Myocyte (in vitro differentiated cells): ENCODE measurements at places on chromosomes 6 and 20.

DNA sequence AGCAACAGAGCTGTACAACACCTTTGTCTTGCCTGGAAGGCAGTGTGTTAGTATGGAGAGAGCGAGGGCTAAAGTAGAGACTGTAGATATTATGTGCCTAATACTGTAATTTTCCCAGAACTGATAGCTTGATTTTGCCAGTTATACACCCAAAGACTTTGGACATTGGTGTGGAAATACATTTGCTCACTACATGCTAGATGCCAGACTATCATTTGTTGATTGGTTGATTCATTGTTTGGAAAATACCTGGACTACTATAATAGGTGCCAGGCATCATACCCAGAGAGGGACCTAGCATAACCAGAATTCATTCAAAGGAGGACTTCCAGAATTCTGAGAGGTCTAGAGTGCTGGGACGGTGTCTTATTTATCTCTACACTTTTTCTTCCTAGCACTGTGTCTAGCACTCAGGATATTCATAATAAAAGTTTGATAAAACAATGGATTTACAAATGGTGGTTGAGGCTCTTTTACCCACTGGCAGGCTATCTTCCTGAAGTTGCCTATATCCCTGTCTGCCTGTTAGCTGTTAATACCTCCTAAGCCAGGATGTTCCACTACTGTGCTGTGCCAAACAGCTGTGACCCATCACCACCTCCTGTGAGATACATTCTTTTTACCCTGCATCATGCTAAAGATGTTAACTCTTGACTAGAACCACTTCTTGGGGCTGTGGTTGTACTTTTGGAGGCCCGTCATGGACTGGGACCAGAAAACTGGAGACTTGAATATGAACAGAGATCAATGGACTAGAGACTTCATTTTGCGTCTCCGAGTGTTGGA lies 72.2 kb upstream of the FUCA2 start:
- no peak for DNase-seq

GRCh38 chr6:137870744-137871247 lies 3.7 kb downstream of the TNFAIP3 start:
- no peak for DNase-seq

GRCh38 chr6:97052896-97053295 lies 128.4 kb downstream of the KLHL32 start:
- DNase-seq = no peak

- DNase-seq = no peak
Observed at GRCh38 chr6:41608443-41609151, 29.7 kb upstream of the MDFI start.

GRCh38 chr6:3407840-3408239 lies 49.0 kb downstream of the SLC22A23 start:
- no peak for DNase-seq

- DNase-seq = no peak
Observed at GRCh38 chr20:1500496-1500895, 9.3 kb upstream of the SIRPB2 start.

GRCh38 chr6:35728683-35729678 lies 7.9 kb upstream of the ARMC12 start:
- DNase-seq = no peak

GRCh38 chr6:5968817-5969734 lies 37.6 kb downstream of the NRN1 start:
- peak; percentile 53 for DNase-seq

- DNase-seq = peak; percentile 44
Observed at GRCh38 chr20:62953839-62954703, 1.6 kb downstream of the SLC17A9 start.
